Activated CD4-positive, CD25-positive, alpha-beta regulatory T cell (primary cell): ENCODE measurements at places on chromosomes 4 and X.

GRCh38 chr4:56468097-56468422 is 643 bp downstream of the SRP72 start:
- no peak for DNase-seq

DNA sequence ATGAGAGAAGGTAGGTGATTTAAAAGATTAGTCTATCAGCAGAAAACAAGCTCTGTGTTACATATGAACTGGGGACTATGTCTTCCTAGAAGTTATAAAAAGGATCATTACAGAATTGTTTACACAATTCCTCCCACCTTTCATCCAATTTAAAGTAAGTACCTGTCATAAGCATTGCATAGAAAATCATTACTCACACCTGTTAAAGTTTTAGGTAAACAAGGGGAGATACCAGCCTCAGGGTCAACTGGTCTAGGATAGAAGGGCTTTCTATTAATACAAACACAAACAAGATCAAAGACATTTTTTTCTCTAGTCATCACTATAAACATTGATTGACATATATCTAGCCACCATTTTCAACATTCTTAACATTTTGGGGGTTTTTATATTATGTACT is 333.9 kb downstream of the ARHGAP24 start:
- no peak for DNase-seq

DNA sequence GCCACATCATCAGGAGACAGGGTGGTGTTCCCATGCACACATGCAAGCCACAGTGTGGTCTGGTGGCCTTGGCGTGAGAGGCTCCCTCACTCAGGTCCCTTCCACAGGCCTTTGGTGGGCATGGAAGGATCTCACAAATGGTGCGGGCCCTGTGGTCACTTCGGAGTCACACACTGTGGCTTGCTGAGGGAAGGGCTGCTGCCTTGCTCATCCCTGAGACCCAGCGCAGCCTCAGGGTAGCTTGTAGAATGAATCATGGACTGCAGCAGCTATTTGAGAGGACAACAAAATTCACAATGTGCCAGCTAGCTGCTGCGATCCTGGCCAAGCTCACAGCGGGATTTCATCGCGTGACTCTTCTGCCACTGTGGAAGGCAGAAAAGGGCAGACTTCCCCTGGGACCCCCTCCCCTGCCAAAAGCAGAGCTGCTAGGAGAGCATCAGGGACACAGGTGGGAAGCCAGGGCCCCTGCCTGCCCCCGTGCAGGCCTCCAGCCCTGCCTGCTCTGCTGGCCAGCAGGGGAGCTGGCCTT is 106.4 kb downstream of the ABLIM2 start:
- no peak for DNase-seq

- DNase-seq = no peak
Observed at GRCh38 chr4:150569384-150569987, 12.5 kb upstream of the MAB21L2 start.

DNA sequence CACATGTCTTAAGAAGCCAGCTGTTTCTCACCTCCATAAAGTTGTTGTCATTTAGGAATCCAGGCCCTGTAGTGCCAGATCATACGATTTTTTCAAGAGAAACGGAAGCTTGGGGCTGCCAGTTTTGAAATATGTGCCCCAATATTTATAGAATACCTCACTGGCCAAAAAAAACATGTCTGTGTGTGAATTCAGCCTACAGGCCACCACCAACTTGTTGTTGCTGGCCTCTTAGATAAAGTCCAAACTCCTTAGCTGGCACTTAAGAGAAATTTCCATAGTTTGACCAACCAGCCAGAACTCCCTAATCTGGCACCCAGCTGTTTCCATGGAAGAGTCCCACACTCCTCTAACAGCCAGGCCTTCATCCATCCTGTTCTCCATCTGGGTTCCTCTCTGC is 74.1 kb downstream of the WDR19 start:
- no peak for DNase-seq

GRCh38 chr4:45765521-45765920 is 358.3 kb downstream of the GABRG1 start:
- no peak for DNase-seq

DNA sequence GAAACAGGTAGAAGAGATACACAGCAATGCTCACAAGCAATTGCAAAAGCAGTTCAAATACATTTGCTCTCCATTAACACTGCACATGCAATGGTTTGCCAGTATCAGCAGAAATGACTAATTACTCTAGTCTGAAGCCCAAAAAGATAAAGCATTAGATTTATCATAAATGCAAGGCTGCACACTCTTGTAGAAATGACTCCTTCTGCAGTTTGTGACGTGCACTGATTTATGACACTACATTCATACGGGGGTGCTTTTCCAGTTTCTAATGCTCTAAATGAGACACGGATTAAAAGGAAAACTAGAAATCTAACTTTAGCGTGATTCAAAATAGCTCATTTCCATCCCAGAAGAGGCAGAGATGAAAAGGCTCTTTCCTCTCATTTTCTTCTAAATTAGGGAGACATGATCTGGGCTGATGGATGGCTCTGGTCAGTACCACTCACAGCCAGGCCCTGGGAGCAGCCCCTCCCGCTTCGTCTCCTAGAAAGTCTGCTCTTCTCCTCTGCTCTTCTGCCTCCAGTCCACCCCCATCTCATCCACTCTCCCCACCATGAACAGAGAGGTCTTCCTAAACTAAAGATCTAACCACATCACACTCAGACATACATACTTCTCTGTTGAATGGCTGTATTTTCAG is 33.2 kb downstream of the PPP2R2C start:
- no peak for DNase-seq

DNA sequence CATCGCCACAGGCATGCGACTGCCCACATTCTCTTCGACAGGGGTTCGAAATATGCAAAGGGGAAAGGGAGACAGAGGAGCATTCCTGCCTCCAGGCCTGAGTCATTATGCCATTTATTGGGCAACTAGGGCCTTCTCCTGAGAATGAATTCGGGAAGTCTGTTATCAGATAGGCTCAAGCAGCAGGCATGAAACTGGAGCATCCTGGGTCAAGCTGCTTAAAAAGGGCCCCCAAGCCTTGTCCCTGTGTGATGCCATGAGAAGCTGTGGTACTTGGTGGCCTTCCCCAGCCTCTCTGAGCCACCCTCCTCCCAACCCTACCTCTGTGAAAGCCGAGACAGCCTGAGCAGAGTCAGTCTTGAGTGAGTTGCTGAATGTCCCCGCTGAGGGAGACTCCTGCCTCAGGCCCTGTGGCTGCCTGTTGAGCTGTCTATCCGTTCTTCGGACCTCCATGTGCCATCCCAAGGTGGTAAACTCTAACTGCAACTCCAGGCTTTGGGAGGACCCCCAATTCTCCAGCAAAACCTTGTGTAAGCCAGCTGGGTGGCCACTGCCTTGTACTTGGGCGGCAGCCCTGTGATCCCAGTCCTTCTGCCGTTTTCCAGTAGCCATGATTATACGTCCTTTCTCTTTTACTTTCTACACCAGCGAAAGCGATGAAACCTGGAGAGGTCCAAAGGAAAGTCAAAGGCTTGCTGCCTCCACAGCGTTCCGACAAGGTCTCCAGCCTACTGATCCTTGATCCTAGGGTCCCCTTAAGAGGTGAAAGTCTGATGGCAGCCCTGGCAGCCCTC is 37.7 kb downstream of the NBDY start:
- no peak for DNase-seq

DNA sequence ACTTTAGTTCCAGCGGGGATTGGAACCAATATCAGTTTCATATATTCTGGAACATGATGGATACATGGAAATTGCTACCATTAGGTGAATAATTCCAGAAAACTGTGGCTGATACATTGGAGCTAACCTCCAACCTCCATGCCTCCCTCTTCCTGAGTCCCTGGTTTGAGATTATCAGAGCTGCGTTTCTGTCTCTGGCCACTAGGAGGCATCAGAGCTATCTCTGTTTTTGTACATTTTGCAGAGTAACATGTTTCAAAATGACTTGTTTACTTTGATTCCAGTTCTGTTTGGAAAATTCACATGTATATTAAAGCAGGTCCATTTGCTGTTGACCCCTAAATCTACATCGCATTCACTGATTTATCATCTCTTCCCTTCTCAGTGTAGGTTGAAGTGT is 2.4 kb upstream of the RAB40AL start:
- DNase-seq = no peak

GRCh38 chr4:88320780-88321373 is 36.5 kb upstream of the PPM1K start:
- no peak for DNase-seq

GRCh38 chr4:141643557-141643956 is 7.2 kb downstream of the IL15 start:
- no peak for DNase-seq
